ENCODE measurements at places on chromosomes 3 and 15. TPM values are rescaled to one million over a fixed set of nuclear protein-coding genes. Genes with fewer than 3 reads are reported as not detected.

GRCh38 chr15:96053781-96054428 is 276.6 kb upstream of the NR2F2 start:
- no peak for DNase-seq

DNA sequence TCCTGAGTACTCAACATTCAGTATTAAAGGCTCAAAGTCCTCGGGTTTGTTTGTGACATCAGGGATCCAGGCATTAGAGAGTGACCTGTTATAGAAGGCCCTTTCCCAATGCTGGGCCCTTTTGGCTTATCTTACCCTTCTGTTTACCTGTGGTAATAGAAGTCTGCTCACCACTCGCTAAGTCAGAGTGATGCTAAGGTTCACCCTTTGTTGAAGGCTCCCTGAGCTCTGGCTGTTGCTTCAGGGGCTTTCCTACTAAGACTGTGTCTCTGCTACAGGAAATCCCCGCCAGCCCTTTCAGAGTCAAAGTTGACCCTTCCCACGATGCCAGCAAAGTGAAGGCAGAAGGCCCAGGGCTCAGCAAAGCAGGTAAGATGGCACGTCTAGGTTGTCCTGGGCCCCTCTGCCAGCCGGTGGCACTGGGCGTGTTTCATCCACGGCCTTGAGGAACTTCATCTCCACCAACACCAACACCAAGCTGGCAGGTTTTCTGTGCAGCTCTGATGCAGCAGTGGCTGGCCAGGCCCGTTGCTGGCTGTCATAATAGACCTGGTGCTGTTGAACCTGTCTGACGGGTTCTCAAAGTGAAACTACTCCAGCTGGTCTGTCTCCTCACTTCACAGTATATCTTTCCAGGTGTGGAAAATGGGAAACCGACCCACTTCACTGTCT is 99.1 kb downstream of the DNASE1L3 start:
- DNase-seq, result peak; percentile 69

DNA sequence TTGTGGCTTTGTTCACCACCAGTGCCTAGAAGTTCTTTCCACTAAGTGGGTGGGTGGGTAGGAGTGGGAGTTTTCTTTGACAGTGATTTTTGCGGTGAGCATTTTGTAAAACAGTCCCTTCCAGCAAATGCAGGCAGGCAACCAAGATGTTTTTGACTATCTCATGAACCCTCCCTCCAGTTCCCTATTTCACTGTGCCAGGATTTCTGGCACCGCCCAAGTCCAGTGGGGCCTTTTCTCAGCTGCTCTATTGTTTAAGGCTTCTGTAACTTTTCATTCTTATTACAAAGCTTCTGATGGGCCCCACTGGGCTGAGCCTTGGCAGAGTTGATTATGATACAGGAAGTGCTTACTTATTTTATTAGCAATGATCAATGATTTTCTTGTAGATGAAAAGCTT is 236.0 kb downstream of the EDEM1 start:
- DNase-seq, result no peak

- no peak for DNase-seq
Measured at GRCh38 chr15:74376825-74377581, 9.6 kb upstream of the CYP11A1 start.

- DNase-seq, result no peak
Measured at GRCh38 chr15:76153241-76154197, 93.7 kb downstream of the TMEM266 start.

DNA sequence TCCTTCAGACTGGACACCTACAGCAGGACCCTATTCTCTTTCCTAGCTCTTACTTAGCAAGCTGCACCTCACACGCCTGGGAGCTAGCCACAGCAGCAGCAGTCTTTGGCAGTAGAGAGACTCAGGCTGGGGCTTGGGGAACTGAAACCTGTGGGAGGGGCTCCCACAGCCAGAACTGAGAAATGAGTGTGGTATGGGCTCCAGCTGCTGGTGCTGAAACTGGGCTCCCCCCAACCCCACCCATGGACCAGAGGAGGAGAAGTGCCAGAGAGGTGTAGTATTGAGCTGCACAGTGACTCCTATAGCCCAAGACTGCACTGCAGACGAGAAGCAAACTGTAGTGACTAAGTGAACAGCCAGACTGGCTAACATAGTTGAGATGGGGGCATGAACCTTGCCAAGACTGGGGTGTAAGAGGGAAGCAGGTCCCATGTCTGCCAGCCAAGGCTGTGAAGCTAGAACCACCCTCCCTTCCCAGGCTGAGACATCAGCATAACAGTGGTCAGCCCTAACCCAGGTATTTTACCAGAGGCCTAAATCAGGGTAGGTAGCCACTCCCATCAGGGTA is 62.5 kb downstream of the MYO5A start:
- no peak for DNase-seq

DNA sequence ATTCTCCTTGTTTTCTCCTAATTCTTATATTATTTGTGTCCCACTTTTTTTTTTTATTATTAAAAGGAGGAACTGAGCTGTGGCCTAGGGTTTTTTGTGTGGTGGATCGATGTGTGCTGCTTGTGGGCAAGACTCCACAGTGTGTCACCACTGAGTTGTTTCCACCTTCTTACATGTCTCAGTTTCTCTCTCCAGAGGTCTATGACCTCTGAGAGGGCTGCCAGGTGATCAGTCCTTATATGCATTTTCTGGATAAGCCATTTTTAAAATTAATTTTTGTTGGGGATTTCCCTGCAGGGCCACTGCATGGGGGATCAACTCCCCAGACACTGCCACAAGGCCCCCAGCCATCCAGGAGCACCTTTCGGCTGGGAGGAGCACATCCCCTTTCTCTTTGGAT is 27.8 kb downstream of the IQCF6 start:
- DNase-seq, result no peak

DNA sequence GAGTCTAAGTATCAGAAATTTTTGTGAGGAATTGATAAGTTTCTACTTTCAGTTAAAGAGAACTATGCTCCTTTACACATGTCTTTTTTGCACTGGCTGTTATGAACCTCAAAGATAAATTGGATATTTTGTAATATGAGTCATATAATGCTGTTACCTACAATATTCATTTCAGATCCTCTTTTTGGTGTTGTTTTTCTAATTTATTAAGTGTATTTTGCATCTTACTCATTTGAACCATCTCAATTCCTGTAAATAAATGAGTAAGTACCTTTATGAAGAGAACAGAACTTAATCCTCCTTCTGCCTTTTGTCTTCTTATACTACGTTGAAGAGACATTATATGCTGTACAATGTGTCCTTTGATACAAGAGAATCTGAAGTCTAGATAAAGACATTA is 74.4 kb downstream of the ZIC1 start:
- no peak for DNase-seq

- no peak for DNase-seq
Measured at GRCh38 chr15:86009727-86010126, 69.9 kb upstream of the AGBL1 start.

GRCh38 chr3:169846458-169847193 is 23.1 kb downstream of the LRRC31 start:
- DNase-seq, result peak; percentile 94

DNA sequence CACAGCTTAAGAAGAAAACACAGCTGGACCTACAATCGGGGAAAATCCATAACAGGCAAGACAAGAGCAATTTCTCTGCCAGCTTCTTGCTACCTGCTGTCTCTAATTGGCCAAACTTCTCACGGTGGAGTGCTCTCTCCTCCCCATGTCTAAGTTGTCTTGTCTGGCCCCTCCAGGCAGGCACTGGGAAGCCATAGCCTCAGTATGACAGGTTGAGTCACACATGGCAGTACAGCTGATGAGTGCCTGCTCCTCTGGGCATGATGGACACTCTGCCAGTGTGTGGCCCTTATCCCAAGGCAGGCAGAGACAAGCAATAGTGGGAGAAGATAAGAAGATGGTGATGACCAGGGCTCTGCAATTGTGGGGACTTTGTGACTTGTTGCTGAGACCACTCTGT is 551.8 kb downstream of the DIPK2A start:
- DNase-seq, result no peak

DNA sequence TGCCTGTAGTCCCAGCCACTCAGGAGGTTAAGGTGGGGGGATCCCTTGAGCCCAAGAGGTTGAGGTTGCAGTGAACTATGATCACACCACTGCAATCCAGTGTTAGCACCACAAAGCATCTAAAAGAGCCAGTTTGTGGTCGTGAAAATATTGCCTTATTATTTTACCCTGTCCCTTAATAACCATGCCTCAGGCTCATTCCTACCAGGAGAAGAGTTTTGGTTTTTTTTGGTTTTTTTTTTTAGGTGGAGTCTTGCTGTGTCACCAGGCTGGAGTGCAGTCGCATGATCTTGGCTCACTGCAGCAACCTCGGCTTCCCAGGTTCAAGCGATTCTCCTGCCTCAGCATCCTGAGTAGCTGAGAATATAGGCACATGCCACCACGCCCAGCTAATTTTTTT is 17.9 kb upstream of the AVEN start:
- no peak for DNase-seq

GRCh38 chr3:127544192-127544802 is 46.2 kb downstream of the TPRA1 start:
- peak; percentile 43 for DNase-seq

- no peak for DNase-seq
Measured at GRCh38 chr3:151459358-151459757, 1.5 kb downstream of the IGSF10 start.

DNA sequence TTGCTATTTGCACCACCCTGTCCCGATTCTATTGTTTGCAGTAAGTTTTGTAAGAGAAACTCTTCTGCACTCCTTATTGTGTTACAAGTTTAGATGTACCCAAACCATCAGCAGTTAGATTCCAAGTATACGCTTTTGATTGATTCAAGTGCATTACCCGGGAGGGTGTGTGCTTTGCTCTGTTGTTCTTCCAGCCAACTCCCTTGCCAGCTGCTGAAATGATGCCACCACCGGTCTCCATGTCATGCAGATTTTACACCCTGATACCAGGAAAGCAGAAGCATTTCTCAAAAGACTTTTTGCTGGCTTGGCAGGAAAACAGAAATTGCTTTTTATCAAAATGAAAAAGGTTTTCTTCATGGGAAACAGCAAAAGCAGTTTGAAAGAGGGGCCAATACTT is 1006.6 kb upstream of the CFAP20DC start:
- no peak for DNase-seq

DNA sequence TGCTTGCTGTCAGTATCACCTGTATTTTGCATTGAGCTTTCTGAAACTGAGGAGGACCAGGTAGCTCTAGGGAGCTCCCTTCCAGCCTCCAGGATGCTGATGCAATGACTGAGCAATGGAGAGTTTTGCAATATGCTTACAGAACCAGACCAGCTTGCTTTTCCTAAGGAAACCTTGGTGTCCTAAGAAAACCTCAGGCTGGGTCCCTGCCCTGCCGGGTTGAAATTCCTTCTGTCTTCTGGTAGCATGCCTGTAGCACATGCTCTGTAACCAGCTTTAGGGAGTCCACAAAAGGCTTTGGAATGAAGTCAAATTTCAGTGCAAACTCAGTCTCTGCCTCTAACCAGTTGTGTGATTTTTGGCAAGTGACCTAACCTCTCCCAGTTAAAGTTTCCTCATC is 65.8 kb upstream of the GSK3B start:
- peak; percentile 99 for DNase-seq

CHL1 gene
- 3.2 TPM for total RNA-seq

PLSCR2 gene
- not detected for total RNA-seq

CCR1 gene
- total RNA-seq, result not detected

PLOD2 gene
- total RNA-seq, result 42.1 TPM

ISG20 gene
- total RNA-seq, result 2.9 TPM

DHX36 gene
- 63.1 TPM for total RNA-seq

BTLA gene
- not detected for total RNA-seq

ERICH6 gene
- not detected for total RNA-seq
